ENCODE measurements at places on chromosomes 1 and 21. TPM values are rescaled to one million over a fixed set of nuclear protein-coding genes. Genes with fewer than 3 reads are reported as not detected.

The CHI3L1 gene
- total RNA-seq, result not detected

The CELA3A gene
- not detected for total RNA-seq

DNA sequence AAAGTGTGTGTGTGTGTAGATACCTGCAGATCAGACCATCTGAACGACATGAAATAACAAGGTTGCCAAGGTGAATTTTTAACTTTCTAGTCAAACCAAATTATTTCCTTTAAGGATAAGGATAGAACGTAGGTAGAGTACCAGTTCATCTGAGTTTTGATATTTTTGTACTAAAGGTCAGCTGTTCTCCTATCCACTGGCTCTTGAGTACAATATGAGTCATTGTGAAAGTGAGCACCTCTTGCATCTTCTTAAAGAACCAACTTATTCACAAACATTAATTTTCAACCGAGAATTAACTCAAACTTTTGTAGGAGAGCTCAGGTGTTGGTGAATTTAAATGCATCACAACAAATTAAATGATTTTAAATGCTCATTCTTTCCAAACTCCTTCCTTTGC, 71.5 kb downstream of the IFI44 start:
- H3K4me1 ChIP-seq, result peaks cover 64% of the 10 kb centered on the region
- no peaks in the 10 kb centered on the region for H3K27me3 ChIP-seq
- H3K4me3 ChIP-seq, result no peak overlapping the region
- DNase-seq, result no peak
- no peak overlapping the region for H3K27ac ChIP-seq
- peaks cover 8% of the 10 kb centered on the region for H3K36me3 ChIP-seq

DNA sequence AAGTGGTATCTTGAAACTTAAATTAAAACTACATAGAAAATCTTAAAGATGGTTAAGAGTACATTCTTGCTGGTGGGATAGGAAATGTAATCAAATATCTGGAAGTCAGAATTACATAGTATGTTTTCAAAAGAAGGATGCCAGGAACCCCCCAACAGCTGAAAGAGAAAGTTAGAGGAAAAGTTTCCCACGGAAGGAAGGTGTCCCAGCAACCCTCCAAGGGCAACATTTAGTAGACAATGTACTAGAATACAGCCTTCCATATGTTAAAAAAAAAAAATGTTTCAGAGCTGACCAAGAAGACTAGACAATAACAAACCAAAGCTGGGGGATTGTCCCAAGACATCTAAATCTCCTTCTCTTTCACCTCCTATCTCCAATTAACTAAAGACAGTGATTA, 2.2 kb downstream of the DEDD start:
- peaks cover 40% of the 10 kb centered on the region for H3K4me1 ChIP-seq
- DNase-seq, result no peak
- no peak overlapping the region for H3K27ac ChIP-seq
- no peak overlapping the region for H3K4me3 ChIP-seq

GRCh38 chr1:182771187-182771984, 18.2 kb upstream of the NPL start:
- H3K4me3 ChIP-seq, result no peak overlapping the region
- no peak for DNase-seq
- H3K27me3 ChIP-seq, result peaks cover 14% of the 10 kb centered on the region
